AG10803 (cell line): ENCODE measurements at places on chromosomes 3 and 15.

DNA sequence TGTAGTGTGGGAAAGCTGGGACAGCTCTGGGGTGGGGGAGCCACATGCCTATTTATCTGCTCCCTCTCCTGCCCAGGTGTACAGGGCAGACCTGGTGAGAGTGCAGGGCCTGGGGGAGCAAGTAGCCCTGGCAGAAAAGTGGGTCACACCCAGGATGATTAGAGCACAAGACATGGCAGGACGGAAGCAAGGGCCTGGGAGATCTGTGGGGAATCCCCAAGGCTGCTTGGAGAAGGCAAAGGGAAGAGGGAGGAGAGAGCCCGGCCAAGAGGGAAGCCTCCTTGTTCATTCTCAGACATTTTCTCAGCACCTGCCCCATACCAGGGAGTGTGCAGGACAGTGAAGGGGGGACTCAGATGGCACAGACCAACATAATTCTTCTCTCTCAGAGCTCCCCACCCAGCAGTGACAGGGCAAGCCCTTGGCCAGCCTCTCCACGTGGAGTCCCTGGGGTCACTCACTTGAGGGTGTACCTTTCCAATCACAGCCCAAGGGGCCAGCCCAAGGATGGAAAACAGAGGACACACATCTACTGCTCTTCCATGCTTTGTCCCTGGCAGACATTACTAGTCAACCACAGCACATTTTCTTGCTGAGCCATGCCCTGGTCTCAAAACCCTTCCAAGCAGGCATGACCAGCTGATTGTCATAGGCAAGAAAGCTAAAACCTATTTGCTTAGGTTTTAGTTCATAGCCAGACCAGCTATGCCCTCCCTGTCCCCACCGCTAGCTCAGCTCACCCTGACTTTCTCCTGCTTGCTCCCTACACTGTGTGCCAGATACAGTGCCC lies 4.9 kb upstream of the DUSP7 start:
- DNase-seq: no peak

DNA sequence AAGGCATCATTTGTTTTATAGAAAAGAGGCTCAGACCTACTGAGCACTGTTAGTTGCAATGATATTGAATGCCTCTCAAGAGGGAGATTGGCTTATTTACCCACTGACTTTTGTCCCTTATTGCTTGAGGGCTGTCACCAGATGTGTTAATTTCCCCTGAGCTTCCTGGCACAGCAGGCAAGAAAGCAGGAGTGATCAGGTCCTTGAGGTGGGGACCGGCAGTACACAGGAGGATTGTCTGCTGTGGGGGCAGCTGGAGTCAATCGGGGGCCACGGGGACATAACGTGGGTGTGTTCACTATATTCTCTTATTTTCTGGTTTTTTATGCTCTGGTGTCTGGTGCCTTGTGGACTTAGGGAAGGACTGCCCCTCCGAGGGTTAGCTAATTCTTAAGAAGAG lies 44.6 kb downstream of the GASK1A start:
- DNase-seq: no peak

DNA sequence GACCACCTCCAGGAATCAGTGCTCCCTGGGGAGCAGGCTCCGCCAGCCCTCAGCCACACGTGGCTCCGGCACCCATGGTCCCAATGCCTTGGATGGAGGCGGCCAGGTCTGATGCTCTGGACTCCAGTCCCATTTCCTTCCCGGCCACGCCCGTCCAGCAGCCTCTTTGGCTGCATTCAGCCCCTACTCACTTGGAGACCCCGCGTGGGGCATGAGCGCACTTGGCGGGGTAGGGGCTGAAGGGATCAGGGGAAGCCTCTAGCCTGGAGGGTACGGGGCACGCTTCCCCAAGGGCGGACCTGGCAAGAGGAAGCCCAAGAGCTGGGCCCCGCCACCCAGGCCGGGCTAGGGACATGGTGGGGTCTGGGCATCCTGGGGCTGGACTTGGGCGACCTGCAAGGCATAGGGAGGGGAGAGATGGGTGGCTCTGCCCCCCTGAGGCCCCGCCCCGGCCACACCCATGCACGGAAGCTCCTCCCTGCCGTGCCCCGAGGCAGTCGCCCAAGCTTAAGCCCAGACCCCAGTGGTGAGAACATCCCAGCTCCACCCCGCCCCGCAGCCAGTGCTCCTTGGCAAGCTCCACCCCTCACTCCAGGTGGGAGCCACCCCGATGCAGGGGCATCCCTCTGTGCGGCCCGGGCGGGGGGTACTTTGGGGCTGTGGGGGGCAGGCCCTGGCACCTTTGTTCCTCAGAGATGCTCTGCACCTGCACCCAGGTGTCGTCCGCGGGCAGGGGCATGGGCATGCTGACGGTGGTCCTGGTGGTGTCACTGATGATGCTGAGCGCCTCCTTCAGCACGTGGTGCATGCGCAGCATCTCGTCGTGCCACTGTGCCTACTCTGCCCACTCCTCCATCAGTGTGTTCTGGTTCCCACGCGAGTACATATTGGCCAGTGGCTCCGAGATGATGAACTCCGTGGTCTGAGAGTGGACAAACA lies 163.5 kb downstream of the GOLGA6L4 start:
- DNase-seq: no peak

DNA sequence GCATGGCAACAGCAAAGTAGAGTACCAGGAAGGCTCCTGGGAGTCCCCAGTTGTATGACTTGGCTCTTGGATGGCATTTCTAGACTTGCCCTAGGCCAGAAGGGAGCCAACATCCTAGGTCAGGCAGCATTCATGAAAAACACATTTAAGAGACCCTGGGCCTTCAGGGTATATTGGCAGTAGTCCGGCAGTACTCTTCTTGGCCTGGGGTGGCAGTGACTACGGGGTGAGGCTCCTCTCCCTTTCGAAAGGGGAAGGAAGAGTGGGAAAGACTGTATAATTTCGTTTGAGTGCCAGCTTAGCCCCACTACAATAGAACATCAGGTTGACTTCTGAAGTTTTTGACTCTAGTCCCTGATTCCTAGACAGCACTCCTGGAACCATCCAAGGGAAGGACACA lies 136.4 kb downstream of the ZIC4 start:
- DNase-seq: no peak

- no peak for DNase-seq
Observed at GRCh38 chr3:185763347-185764005, 61.4 kb downstream of the IGF2BP2 start.

- no peak for DNase-seq
Observed at GRCh38 chr3:45088543-45089358, 57.4 kb downstream of the CDCP1 start.

DNA sequence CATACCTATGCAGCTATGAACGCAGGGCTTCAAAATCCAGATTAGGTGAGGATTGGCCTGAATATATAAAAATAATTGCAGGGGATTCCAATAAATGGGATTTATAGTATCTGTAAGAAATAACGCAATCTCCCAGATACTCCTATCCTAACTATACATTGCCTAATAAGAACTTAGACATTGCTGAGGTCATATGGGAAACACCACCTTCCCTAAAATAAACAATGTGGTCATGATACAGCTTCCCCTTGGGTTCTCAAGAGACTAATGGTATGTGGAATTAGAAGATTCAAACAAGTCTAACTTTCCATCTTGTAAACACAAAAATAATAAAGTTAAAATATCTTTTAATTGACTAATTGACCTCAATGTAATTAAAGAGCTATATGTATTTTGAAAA lies 28.2 kb downstream of the UBE3A start:
- no peak for DNase-seq

GRCh38 chr15:73932381-73933191 lies 6.3 kb downstream of the LOXL1 start:
- DNase-seq: no peak

DNA sequence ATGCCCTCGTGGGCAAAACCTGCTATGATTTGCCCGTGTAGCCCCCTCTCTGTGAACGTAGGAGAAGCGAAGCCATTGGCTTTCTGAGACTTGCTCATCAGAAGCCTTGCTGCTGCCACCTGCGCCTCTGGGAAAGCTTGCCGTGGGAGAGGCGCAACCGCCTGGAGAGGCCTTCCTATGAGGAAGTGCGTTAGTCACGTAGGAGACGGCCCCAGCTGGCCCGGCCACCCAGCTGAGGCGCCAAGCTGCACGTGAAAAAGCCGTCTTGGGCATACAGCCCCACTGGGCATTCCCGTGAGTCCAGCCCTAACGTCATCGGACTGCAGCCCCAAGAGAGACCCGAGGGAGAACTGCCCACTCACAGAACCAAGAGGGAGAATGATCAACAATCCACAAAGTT lies 49.1 kb upstream of the TJP1 start:
- DNase-seq: no peak

- DNase-seq: peak; percentile 14
Observed at GRCh38 chr15:91338766-91339165, 238.7 kb downstream of the SV2B start.

GRCh38 chr3:31064021-31064420 lies 169.6 kb upstream of the GADL1 start:
- DNase-seq: peak; percentile 68

- no peak for DNase-seq
Observed at GRCh38 chr3:36514171-36514570, 133.9 kb downstream of the STAC start.

DNA sequence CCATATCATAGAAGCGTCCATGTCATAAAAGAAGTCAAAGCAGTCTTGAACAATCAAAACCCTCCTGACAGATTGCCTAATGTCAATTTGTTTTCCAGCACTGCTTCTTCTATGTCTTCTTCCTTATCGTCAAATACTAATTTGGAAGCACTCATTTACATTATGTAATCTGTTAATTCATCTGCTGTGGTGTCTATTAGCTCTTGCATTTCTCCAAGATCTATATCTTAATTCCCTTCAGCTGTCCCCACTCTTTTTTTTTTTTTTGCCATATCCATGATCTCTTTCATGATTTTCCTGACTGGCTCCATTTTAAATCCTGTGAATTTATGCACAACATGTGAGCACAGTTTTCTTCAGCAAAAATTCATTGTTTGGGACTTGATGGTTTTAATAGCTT lies 560.5 kb upstream of the ARPP21 start:
- DNase-seq: no peak

- DNase-seq: no peak
Observed at GRCh38 chr15:53447053-53447574, 312.3 kb downstream of the WDR72 start.

DNA sequence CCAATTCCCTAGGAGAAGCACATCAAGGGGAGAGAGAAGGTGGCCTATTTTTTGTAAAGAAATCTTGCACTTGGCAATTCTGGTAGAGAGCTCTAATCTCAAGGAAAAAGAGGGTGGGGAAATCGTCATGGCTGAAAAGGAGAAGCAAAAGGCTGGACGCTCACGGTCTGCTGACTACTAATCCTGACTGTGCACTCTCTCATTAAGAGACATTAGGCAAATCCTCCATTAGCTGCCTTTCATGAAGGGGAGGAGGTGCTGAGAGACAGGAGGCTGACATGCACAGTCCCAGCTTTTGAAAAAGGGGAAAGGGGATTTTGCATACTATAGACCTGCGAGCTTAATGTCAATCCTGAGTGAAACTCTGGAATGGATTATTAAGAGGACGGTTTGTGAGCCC lies 170.0 kb downstream of the NR2F2 start:
- no peak for DNase-seq

- peak; percentile 68 for DNase-seq
Observed at GRCh38 chr3:152071924-152072323, 196.8 kb upstream of the MBNL1 start.

GRCh38 chr3:187150186-187150585 lies 10.9 kb upstream of the RPL39L start:
- no peak for DNase-seq

DNA sequence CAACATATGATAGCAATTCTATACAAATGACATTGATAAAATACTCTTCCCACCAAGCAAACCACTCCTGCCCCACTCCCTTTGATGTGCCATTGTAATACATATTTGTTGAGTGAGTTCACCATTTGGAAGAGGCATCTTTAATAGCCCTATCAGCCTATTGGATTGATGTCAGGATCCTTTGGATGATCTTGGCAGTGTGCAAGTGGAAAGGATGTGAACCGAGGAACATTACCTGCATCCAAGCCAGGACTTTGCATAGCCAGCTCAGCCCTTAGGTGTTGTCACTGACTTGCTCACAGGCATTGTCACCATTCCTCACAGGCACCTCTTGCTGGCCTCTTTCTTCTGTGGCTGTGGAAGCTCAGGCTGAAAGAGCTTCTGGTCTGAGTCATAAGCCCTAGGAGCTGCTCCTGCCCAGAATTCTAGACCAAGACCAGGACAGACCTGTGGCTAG lies 16.5 kb upstream of the TIMP4 start:
- DNase-seq: peak; percentile 40

DNA sequence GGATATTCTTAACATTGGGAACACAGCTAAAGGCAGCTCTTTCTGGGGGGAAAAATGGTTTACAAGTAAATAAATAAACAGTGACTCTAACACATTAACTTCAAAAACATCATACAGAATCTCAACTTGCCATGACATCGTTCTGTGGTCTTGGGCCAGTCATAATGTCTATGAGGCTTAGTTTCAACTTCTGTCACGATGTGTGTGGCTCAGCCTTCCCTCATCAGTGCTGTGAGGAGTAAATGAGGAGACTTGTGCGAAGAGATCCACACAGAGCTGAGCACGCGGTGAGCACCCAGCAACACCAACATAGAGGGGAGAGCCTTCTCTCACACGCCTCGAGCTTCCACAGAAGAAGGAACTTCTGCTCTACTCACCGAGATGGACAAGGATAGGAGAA lies 49.0 kb downstream of the DZIP1L start:
- DNase-seq: no peak

DNA sequence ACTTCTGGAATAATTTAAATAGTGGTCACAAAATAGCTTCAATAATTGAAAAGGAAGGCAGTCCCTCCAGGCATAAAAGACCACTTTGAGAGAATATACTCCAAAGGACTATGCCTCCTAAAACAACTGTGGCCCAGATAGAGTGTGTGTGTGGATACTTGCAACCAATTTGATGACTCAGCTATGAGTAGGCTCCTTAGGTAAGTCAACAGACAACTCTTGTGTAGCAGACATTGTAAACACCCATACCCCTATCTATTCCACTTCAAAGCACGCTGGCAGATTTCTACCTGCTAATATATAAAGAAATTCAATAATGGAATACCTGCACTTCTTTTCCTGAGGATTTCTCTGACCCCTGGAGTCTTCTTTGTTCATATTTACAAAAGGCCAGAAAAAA lies 254.5 kb downstream of the NEK10 start:
- no peak for DNase-seq
